Small intestine (tissue), 16 donors: ENCODE measurements at places on chromosomes 7 and 10.

DNA sequence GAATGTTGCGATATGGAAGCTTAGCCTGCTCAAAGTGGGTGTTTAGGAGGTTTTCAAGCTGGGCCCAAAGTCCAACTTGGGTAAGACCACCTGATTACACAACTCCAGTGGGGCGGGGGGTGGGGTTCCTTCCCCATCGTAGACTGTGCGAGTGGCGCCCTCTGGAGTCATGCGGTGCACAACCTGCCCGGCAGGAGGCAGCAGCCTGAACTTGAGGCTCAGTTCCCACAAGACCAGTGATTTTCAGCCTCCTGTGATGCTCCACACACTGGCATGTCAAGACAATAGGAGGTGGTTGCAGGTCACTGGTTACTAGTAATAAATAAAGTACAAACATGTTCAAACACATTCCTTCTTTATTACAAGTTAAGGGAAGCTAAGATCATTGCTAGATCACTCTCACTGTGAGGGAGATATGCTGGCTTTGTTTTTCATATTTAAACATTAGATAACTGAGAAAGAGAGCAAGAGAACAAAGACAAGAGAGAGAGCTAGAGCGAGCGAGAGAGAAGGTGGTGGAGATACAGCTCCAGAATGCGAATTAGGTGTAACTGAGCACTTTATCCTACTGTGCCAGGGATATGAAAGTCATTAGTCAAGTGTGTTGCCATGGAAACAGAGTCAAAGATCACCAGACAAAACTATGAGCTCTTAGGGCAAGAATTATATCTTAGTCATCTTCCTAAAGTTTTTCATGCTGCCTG is 97.4 kb upstream of the BMPER start:
- H3K4me3 ChIP-seq = no peak overlapping the region
- H3K4me1 ChIP-seq = peaks cover 3% of the 10 kb centered on the region
- H3K27me3 ChIP-seq = no peaks in the 10 kb centered on the region

DNA sequence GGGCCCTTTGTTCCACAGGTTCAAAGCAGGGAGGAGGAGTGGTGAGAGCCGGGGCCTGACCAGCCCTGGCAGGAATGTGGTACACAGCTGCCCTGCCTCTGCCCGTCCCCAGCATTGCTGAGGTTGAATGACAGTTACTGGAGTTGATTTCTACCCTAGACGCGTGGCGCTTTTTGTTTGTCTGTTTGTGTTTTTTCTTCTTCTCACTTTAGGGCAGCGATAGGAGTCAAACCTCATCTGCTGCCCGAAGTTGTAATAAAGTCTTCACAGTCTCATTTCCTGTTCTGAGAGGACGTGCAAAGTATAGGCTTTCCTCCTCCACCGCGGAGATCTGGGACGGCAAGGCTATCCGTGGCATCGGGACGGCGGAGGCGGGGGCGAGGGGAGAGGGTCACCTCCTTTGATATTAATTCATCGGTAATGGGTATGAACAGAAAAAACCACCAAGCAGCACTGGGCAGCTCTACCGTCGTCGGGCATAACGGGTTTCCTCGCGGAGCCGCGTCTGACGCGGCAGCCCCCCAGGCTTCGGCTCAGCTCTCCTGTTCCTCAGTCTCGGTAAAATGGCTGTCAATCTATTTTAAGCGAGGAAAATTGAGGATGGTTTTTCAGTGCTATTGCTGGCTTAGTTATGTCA is 160.8 kb downstream of the LRMDA start:
- no peak overlapping the region for H3K27ac ChIP-seq
- no peaks in the 10 kb centered on the region for H3K36me3 ChIP-seq
- H3K4me1 ChIP-seq = no peaks in the 10 kb centered on the region
- no peak for DNase-seq
- no peaks in the 10 kb centered on the region for H3K27me3 ChIP-seq

DNA sequence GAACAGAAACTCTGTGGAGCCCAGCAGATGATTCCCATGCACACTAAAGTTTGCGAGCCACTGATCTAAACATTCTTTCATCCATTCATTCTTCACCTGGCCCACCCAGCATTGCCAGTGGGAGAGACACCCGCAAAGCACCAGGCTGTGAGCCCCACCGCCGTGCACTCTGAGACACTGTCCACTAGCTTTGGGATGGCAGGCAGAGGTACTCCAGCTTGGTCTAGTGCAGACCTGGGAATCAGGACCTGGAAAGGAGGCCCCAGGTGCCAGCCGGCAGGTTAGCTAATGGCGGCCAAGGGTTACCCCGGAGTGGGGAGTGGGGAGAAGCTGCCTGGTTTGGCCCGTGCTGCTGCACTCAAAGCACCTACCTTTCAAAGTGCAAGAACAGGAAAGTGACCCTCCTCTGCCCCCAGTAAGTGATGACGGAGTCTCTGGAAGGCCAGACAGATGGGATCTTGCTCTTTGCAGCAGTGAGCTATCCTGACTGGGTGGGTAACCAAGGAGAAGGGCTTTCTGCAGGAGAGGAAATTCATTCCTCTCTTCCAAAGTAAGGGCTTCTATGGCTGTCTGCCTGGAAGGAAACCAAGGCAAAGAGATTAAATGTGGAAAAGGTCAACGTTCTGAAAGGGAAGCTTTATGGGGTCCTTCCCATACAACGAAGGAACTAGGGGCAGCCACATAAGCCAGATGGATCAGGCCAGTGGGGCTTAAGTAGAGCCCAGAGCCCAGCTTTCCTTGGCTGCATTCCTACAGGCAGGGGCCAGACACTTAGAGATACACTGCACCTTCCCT is 74.2 kb upstream of the LRRC4 start:
- H3K4me1 ChIP-seq = peaks cover 8% of the 10 kb centered on the region
- no peak overlapping the region for H3K27ac ChIP-seq
- no peak overlapping the region for H3K4me3 ChIP-seq
- H3K36me3 ChIP-seq = no peaks in the 10 kb centered on the region
- DNase-seq = no peak
- H3K27me3 ChIP-seq = peaks cover 49% of the 10 kb centered on the region

GRCh38 chr7:67743501-67743900 is 746.9 kb downstream of the TYW1 start:
- H3K27ac ChIP-seq = no peak overlapping the region
- no peak for DNase-seq
- H3K4me1 ChIP-seq = no peaks in the 10 kb centered on the region
- H3K36me3 ChIP-seq = no peaks in the 10 kb centered on the region
